Osteoblast (primary cell): ENCODE measurements at places on chromosomes 12 and 14. TPM values are rescaled to one million over a fixed set of nuclear protein-coding genes. Genes with fewer than 3 reads are reported as not detected.
A peak's percentile ranks its signal among the peaks of the same experiment; 100 is the strongest.

DNA sequence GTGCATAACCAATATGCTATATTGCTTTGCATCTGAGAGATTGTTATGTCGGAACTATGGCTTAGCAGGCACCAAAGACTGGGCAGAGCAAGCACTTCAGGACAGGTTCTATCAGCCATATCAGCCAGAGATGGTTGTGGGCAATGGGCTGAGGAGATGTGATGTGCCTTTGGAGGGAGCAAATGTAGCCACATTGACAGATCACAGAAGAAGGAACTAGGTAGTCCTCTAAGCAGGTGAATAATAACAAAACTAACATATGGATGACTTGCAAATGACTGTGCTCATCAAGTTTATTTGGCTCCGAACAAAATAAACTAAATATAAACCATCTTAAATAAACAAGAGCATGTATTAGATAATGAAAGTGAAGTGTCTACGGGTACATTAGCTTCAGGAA lies 291.7 kb downstream of the RMST start:
- no peak for DNase-seq

The SAMD4A gene
- 26.1 and 28.3 TPM in 2 replicates for total RNA-seq

GRCh38 chr14:93619176-93619793 lies 169.0 kb downstream of the PRIMA1 start:
- no peak for DNase-seq

The RIC8B gene
- total RNA-seq = 13.4 and 14.4 TPM in 2 replicates

The TMCC3 gene
- total RNA-seq = under 0.01 and 0.36 TPM in 2 replicates

DNA sequence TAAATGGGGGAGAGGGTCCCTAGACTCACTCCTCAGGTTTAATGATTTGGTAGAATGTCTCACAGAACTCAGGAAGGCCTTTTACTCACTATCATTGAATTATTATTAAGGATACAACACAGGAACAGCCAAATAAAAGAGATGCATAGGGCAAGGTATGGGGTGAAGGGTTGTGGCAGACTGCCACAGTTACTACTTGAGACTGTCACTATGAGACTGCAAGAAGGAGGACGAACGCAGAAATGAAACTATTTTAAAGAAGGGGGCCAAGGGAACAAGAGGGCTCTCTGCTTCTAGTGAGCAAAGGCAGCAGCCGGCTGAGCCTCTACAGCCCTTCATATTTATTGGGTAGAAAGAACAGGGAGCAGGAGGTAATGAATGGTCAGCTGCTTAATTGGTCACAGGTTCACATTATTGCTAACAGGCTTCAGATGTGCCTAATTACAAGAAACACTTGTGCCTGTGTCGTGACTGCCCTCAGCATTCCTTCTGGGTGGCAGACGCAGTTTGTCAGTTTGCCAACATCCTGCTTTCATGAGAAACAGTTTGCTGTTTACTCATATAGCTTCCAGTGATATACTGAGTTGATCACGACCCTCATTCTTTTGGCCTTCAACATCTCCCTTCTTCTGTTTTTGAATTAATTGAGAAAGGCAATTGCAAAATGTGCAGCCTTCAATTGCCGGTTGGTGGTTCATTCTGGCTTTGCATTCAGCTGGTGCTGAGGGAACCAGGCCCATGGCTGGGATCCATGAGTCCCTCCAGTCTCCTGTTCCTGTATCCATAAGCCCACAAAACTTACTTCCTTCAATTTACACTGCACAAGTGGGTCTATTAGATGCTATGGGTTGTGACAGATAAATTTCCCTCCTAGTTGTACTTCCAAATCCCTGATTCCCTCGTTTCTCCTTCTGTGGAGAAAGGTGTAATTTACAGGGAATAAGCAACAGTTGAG lies 82.8 kb upstream of the PLEKHG7 start:
- DNase-seq = no peak

The KRT3 gene
- not detected in 2 replicates for total RNA-seq

The SIX1 gene
- 18.1 and 21.5 TPM in 2 replicates for total RNA-seq

- no peak for DNase-seq
Measured at GRCh38 chr14:85342858-85343607, 186.9 kb upstream of the FLRT2 start.

DNA sequence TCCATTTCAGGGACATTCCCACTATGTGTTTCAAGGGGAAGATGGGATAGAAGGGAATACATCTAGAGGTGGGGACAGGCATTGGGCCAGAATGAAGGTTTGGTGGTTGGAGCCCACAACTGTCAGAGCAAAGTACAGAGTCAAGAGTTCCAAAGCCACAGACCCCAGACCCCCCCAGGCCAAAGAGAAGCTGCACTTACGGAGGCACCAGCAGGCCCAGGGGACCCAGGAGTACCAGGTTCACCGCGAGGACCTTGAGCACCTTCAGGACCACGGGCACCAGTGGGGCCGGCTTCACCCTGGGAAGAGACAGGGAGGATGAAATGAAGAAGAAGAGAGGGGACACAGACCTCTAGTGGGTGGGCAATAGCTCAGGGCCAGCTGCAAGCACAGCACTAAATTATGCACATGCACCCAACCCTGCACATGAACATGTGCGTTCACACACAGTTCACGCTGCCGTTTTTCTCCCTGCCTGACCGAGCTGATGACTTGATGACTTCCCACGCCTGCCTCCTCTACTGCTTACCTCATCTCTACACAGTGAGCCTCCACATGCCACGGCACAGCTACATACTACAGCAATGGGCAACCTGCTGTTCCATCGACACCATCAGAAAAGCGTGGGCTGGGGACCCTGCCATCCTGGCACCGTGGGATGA lies 16.7 kb downstream of the COL2A1 start:
- peak; percentile 80 for DNase-seq

DNA sequence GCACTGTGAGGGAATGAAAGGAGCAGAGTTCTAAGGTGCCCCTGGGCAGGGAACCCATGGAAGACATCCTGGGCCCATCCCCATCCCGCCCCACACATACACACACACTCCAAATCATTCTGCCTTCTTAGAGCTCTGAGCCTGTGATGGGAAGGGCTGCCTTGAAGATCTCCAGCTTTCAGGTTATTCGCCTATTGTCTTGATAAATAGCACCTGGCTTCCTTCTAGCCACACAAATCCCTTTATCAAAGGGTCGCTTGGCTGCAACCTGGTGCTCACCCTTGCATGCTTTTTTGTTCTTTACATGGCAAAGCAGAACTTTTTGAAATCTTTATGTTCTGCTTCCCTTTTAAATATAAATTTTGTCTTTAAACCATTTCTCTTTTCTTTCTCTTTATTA lies 112.2 kb upstream of the TMTC1 start:
- no peak for DNase-seq

DNA sequence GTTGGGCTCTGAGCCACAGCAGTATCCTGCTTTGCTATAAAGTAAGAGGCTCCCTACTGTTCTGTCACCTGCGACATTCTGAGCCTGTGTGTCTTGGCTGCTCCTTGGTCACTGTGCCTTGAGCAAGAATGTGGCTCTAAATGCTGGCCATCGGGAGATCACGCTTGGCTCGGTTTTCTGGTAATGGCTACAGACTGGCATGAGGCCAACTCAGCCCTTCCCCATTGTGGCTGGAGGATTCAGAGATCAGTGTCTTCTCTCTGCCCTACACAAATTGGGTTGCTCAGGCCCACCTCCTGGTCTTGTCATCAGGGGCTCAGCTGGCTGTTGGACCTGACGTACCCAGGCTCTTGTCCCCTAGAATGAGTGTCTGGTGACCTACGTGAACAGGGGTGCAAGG lies 94.5 kb downstream of the PLXNC1 start:
- DNase-seq = no peak

DNA sequence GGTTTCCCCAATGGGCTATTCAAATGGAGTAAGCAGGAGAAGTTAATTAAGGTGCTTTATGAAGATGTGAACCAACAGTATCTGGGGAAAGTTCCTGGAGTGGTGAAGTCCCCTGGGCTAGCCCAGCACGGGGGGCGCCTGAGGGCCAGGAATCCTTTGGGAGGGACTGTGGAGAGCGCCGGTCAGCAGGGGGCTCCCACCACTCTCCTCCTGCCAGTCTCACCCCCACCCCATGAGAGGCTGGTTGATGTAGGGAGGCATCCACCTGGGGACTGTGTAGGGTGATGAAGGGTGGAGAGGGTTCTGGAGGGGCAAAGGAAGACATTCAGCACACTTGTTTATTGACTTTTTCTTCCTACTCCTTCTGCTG lies 4.4 kb downstream of the CEBPE start:
- no peak for DNase-seq

The DNAJC22 gene
- total RNA-seq = 0.29 and 1.1 TPM in 2 replicates

DNA sequence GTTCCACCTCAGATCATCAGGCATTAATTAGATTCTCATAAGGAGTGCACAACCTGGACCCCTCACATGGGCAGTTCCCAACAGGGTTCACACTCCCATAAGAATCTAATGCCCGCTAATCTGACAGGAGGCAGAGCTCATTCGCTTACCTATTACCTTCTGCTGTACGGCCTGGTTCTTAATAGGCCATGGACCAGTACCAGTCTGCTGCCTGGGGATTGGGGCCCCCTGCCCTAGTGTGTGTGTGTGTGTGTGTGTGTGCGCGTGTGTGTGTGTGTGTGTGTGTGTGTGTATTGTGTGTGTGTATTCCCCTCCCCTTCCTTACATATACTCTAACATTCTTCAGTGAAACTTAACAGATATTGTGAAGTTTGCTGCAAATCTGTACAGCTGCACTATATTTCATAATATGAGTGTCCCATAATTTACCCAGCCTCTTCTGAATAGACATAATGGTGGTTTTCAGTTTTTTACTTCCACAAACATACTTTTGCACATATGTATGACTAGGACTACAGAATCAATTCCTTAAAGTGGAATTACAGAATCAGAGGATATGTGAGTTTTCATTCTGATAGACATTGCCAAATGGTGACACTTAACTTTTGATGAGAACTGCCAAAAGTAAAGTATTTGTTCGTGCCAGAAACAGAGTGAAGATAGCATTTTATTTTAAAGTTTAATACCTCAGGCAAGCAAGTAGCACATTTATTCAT lies 205.2 kb upstream of the EEA1 start:
- no peak for DNase-seq

DNA sequence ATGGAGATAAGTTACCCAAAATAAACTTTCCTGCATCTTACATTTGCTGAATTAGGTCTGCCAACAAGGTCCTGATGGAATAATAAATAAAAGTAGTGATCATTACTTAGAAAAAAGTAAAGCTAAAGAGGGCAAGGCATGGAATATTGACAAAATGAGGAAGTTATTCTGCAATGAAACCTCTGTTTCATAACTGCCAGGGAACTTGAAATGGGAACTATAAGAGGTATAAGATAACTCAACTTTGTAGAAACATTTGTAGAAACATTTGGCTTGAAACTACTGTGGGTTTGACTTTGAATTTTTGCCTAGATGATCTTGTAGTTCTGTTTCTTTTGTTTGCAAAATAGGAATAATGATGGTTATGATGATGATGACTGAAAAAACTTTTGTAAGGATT lies 18.7 kb upstream of the YBX3 start:
- DNase-seq = no peak

The ANO4 gene
- not detected in 2 replicates for total RNA-seq

The CLEC7A gene
- under 0.01 and 0.36 TPM in 2 replicates for total RNA-seq

- no peak for DNase-seq
Measured at GRCh38 chr14:86646696-86647690, 1117.0 kb downstream of the FLRT2 start.

GRCh38 chr12:45648070-45648469 lies 81.4 kb upstream of the ARID2 start:
- DNase-seq = no peak

DNA sequence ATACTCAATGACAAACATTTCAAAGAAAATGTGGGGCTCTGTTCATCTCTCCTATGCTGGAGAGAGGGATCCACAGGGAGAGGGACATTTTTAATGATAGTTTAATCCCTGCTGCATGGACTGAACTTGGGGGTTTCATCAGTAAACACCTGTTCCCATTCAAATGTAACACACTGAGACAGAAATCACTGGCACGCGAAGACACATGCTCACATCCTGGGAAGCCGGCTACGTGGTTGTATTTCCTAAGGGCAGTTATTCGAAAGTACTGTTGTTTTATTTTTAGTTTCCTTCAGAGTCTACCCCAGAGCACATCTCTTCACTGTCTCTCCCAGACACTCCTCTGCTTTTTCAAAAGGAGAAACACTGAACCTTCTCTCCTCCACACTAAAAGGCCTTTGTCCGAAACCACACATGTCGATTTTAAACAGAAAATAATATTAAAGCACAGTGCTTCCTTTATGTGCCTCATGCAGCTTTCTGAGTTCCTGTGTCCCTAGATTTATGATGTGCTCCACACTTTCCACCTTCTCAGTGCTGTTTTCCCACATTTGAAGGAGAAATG lies 52.8 kb downstream of the PTHLH start:
- no peak for DNase-seq

- DNase-seq = peak; percentile 77
Measured at GRCh38 chr12:6914947-6915788, 788 bp downstream of the ENO2 start.

GRCh38 chr12:48029491-48030172 lies 25.4 kb upstream of the COL2A1 start:
- no peak for DNase-seq
